ENCODE measurements at places on chromosomes 2 and 18.
A peak's percentile ranks its signal among the peaks of the same experiment; 100 is the strongest.

- no peak for DNase-seq
Measured at GRCh38 chr2:138763971-138764370, 16.2 kb downstream of the NXPH2 start.

- DNase-seq: no peak
Measured at GRCh38 chr18:48959921-48960920, 9.5 kb upstream of the SMAD7 start.

- peak; percentile 17 for DNase-seq
Measured at GRCh38 chr2:196066291-196067087, 2.1 kb downstream of the DNAH7 start.

DNA sequence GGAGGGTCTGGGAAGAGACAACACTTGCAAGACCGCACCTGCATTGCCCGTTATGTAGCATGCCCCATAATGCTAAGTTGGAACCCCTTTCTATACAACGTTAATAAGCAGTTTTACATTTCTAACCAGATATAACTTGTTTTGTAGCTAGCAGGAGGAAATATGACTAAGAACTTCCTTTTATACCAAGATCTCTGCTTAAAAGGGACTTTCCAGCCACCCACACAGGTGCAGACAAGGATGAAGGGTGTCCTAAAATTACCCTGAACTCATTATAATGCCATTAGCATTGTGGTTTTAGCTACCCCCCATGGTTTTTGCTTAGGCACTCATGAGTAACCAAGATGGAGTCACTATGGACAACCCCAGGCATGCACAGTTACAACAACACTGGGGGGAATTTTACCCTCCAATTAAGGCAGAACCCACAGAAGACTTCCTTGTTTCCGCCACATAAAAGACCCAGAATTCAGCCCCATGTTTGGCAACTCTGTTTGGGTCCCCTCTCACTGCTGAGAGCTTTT, 362.8 kb downstream of the CBLN2 start:
- DNase-seq: no peak

GRCh38 chr2:232890896-232891601, 21.0 kb downstream of the SNORC start:
- DNase-seq: peak; percentile 34

All from NCI-H526 (cell line).